ENCODE measurements at places on chromosomes 12 and 14.

DNA sequence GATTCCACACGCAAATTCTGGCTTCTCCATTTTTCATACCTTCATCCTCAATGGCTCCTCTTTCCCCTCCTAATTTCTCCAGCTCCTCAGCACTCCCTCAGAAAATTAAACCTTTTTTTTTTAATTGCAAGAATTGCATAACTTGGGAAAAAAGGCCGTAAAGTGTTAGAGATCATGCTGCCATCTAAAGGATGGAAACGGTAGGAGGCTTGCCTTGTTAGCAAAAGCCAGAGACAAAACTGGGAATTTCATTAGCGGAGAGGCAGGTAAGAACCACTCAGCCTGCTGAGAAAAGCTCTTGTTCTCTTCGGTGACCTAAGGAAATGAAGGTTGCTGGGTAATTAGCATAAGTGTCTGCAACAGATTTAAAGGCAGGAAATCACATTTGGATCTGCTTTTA is 204.3 kb downstream of the AEBP2 start:
- DNase-seq = peak; percentile 73

DNA sequence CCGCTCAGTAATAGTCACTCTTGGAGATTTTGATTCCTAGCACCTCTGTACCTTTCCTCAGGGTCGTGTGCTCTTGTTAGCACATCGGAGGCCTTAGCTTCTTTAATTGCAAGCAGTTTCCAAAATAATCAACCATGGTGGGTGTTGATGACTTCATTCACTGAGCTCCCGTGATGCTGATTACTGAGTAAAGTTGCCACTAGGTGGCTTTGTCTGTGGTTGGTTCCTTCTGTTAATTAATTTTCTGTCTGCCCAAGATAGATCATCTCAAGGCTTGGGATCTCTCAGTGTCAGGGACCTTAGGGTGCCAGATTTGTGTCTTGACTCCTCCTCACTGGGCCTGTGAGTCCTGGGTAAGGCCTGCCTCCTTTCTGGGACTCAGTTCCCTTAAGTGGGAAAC is 54.3 kb downstream of the PTPN11 start:
- DNase-seq = peak; percentile 7

GRCh38 chr12:49212572-49212971 is 23.7 kb upstream of the TUBA1A start:
- DNase-seq = no peak

DNA sequence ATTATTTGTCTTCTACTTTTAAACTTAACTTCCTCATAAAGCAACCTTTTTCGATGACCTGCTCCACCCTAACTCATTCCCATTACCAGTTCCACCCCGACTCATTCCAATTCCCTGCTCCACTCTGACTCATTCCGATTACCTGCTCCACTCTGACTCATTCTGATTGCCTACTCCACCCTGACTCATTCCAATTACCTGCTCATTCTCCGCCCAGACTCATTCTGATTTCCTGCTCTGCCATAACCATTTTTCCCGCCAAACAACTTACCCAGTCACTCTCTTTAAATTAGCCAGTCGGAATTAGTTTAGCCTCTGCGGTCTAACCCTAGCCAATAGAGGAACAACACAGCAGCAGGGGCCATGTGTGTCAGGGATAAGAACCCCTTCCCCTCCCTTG is 249.1 kb downstream of the DPY19L2 start:
- DNase-seq = no peak

- DNase-seq = no peak
These were observed 72.3 kb downstream of the TESC start for GRCh38 chr12:117026921-117027250.

- peak; percentile 86 for DNase-seq
These were observed at the start of gene CKB for GRCh38 chr14:103522649-103523574. Gene CKB (minus strand): TSS chr14:103522830. CDS start chr14:103522493, 337 bp downstream.

GRCh38 chr14:51707327-51707726 is 55.6 kb downstream of the FRMD6 start:
- no peak for DNase-seq

DNA sequence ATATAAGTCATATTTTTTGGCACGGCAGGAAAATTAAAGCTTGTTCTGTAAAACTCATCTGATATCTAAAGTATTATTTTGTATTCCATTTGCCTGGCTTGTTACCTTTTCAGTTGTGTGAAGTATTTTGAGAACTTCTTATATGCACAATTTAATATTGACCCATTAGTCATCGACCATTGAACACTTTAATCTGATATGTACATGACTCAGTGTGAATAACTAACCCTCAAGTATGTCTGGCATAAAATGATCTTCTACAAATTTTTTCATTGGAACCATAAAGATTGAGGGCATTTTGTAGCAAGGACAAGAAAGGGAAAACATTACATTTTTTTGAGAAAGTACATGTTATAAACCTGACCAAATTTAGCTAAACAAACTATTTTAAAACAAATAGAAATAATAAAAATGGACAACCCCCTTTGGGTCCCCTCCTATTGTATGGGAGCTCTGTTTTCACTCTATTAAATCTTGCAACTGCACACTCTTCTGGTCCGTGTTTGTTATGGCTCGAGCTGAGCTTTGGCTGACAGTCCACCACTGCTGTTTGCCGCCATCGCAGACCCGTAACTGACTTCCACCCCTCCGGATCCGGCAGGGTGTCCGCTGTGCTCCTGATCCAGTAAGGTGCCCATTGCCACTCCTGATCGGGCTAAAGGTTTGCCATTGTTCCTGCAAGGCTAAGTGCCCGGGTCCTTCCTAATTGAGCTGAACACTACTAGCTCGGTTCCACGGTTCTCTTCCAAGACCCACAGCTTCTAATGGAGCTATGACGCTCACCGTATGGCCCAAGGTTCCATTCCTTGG is 118.8 kb downstream of the SLC6A15 start:
- peak; percentile 40 for DNase-seq

DNA sequence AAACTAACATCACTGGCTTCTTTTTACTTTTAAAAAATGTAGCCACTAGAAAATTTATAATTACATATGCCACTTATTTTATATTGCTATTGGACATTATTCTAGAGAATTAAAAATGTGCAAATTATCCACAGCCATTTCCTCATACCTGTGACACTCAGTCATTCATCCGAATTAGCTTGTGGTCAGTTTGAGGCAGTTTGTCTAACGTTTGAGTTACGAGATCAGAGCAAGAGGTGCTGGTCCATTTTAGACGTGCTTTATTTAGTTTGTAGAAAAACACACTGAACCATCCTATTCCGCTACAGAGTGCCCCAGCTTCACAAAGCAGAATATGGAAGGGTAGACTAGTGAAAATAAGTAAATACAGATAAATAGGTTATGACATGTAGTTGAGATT is 513.0 kb downstream of the NRXN3 start:
- peak; percentile 25 for DNase-seq

GRCh38 chr14:94935706-94936300 is 165.9 kb upstream of the GSC start:
- DNase-seq = no peak

- no peak for DNase-seq
These were observed 245.1 kb upstream of the EGLN3 start for GRCh38 chr14:34195964-34196363.

GRCh38 chr12:3251067-3251466 is 173.9 kb downstream of the TSPAN9 start:
- DNase-seq = no peak

- no peak for DNase-seq
These were observed 4.8 kb downstream of the SYNE3 start for GRCh38 chr14:95511687-95512086.

DNA sequence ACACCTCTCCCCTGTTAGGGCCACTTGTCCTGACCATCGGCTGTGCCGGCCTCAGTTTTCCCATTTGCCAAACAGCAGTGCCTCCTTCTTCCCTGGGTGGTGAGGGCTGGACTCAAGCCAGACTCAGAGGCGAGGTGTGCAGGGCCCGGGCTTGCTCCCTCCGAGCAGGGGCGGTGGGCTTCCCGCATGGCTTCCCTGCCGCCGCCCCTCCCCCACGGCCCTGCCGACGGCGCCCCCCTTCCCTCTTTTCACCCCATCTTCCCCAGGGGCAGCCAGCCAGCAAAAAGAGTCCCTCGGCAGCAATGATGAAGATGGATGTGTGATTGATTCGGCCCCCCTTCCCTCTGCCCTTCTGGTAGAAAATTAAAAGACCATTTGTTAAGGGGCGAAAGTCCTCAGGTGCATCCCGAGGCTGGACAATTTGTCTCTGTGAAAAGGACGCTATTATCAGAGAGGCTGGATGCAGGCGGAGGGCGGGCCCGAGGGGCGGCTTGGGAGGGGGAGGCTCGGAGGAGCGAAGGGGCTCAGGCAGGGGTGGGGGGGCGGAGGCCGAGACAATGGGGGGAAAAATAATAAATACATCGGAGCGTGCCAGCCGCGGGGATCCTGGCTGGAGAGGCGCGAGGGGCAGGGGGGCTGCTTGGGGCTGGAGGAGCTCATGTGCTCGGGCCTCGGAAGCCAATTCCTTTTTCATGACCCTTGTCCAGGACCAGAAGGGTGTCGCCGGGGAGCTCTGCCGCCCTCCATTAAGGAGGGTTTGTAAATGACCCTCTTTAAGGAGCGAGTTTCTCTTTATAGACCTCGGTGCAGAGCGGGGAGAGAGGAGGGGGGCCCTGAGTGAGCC is 48.0 kb upstream of the LHX5 start:
- no peak for DNase-seq

GRCh38 chr12:70043490-70044138 is 199.6 kb upstream of the CNOT2 start:
- peak; percentile 3 for DNase-seq

DNA sequence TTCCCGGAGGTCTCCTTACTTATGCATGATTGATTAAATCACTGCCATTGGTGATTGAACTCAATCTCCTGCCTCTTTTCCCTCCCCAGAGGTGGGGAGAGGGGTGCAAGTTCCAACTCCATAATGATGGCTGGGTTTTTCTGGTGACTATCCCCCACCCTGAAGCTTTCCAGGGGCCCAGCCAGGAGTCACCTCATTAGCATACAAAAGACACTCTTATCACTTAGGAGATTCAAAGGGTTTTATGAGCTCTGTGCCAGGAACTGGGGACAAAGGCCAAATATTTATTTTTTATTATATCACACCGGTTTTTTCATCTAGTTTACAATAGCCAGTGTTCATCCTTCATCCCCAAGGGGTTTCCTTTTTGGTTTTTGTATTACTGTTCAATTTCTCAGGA is 300.7 kb downstream of the ETNK1 start:
- DNase-seq = no peak

DNA sequence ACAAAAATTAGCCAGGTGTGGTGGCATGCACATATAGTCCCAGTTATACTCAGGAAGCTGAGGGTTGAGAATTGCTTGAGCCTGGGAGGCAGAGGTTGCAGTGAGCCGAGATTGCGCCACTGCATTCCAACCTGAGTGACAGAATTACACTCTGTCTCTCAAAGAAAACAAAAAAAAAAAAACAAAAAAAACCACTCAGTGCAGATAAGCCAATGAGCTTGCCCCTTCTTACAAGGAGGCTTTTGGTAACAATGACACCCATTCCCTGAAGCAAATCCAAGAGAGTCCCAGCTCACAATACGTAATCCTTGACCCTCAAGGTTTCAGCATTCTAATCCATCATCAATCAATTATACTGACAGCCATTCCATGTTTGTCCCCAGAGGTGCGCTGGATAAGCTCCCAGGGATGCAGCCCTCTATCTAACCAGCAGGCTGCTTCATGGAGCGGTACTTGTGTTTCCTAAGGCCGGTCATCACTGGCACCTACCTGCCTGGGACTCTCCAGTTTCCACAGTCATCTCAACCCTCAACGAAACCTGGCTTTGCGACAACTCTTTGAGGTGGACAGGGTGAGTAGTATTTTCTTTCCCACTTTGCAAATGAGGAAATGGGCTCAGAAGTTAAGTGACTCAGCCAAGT is 12.4 kb downstream of the GCN1 start:
- peak; percentile 84 for DNase-seq

DNA sequence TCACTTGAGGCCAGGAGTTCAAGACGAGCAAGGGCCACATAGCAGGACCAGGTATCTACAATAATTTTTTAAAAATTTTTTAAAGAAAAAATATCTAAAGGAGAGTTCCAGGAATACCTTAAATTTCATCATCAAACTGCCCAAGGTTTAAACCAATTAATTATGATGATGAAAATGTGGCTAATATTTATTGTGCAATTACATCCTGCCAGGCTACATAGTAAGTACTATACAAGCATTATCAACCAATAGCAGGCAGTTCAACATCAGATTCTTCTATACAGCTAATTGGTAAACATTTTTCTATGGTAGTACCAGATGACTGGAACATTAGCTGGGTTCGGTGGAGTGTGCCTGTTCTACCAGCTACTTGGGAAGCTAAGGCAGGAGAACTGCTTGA is 24.4 kb downstream of the DENND5B start:
- DNase-seq = no peak

DNA sequence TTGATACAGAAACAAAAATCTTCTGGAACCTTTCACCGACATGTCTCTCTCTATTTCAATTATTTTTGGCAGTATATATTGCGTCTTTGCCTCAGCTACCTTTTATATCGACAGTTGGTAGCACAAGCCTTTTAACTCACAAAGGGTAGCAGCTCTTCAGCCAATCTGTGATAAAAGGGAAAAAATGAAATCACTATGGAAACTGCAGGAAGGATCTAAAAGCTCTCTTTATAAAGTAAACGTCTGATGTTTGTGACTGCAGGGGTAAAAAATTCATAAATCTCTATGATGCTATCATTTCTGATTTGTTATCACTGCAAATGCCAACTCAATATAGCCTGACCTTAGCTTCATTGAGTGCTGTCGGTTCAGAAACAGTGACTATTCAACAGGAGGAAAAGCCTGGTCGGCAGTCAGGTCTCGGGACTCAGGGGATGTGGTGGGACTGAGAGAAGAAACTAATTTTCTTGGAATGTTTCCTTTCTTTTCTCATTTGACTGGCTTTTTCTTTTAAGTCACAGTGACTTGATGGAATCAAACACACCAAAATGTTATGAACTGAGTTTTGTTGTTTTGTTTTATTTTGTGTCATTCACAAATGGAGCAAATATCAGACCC is 5.9 kb upstream of the RMST start:
- DNase-seq = no peak

GRCh38 chr14:104350463-104351185 is 212.2 kb downstream of the KIF26A start:
- no peak for DNase-seq

DNA sequence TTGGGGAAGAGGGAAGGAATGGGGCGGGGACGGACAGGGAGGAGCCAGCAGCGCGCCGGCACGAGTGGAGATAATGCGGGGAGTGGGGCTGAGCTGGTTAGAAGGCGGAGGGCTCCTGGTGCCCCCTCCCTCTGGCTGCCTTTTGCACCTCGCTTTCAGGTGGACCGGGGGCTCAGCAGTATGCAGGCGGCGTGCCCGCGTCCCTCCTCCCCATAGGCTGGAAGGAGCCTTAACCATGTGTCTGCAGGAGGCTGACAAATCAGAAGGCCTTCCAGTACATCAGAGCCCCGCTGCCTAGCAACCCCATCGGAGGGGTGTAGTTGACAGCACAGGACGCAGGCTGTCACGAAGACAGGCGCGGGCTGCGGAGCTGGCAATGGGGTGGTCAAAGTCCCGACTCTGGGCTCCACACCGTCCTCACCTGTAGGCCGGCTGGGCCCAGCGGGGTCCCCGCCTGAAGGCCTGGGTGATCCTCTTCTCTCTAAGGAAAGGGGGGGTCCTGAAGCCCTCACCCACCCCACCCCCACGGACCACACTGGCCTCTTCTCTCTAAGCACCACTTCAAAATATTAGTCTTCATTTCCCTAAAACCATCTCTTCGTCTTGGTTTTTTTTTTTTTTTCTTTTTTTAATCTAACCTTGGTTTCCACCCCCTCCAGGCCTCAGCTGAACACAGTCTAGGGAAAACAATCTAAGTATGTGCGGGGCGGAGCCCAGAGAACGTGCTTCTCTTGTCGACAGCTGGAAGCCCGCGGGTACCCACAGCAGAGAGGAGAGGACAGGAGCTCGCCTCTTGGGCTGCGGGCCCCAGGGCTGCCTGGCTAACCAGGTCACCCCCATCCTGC is 44.5 kb downstream of the KDM2B start:
- peak; percentile 90 for DNase-seq
